Neural crest cell (in vitro differentiated cells): ENCODE measurements at places on chromosomes 16 and 17. TPM values are rescaled to one million over a fixed set of nuclear protein-coding genes. Genes with fewer than 3 reads are reported as not detected.

The GRIN2C gene
- total RNA-seq: 0.02 and 0.07 TPM in 2 replicates

The BANP gene
- total RNA-seq: 34.0 and 39.1 TPM in 2 replicates

The CSH2 gene
- total RNA-seq: not detected in 2 replicates

The RAB26 gene
- 0.64 and 0.98 TPM in 2 replicates for total RNA-seq

The CTRB2 gene
- total RNA-seq: not detected in 2 replicates

The ZFHX3 gene
- 40.1 and 46.0 TPM in 2 replicates for total RNA-seq

The NFAT5 gene
- 25.6 and 28.8 TPM in 2 replicates for total RNA-seq

The FNDC8 gene
- total RNA-seq: not detected in 2 replicates

The C17orf107 gene
- 1.7 and 1.8 TPM in 2 replicates for total RNA-seq

The SLC39A11 gene
- total RNA-seq: 11.3 and 11.5 TPM in 2 replicates

The TAT gene
- total RNA-seq: not detected in 2 replicates

The PPY gene
- total RNA-seq: not detected in 2 replicates

The CLDN9 gene
- not detected in 2 replicates for total RNA-seq

- no peak for DNase-seq
Observed at GRCh38 chr17:6994666-6995256, 1.1 kb upstream of the ALOX12 start.

- DNase-seq: no peak
Observed at GRCh38 chr16:81716478-81717225, 62.4 kb upstream of the PLCG2 start.

DNA sequence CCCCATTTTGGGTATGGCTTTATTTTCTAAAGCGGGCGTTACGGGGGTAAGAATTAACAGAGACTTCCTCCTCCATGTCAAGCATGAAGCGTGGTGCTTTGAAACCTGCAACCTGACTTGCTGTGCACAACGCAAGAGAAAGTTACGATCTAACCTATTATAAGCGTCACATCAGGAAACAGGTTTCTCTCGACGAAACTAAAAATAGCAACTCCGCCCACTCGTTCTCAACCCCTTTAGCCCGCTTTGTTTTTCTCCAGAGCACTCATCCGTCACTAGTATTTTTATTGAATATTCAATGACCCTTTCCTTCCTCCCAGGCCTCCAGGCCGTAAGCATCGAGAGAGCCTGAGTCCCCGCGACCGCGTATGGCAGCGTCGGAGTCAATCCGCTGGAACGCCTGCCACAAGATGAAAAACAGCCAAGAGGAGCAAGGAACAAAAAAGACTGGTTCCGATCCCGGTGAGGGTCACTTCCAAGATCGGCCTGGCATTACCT, 555 bp downstream of the NUP88 start:
- no peak for DNase-seq

DNA sequence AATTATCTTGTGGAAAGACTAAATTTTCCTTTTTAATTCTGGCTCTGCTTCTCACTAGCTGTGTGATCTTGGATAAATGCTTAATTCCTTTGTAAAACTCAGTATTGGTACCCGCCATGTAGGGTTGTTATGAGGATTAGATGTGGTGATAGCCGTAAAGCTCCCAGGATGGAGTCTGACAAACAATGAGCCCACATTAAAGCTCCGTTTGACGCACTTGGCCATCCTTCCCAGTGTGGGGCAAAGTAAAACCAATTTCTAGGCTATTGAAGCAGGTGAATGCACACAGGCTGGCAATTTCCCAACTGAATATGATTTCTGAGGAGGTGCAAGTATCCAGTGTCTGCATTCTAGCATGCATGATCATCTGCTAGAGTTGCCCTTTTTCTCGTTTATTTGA, 123.6 kb downstream of the MRTFB start:
- no peak for DNase-seq

- no peak for DNase-seq
Observed at GRCh38 chr16:71296584-71297340, 7.6 kb upstream of the CMTR2 start.

GRCh38 chr17:12230481-12231354, 210.0 kb downstream of the MAP2K4 start:
- no peak for DNase-seq

- no peak for DNase-seq
Observed at GRCh38 chr16:30087181-30087898, 4.4 kb downstream of the TBX6 start.

- no peak for DNase-seq
Observed at GRCh38 chr16:8935989-8936388, 27.7 kb downstream of the USP7 start.

GRCh38 chr17:65604070-65604469, 42.6 kb upstream of the AXIN2 start:
- DNase-seq: no peak

DNA sequence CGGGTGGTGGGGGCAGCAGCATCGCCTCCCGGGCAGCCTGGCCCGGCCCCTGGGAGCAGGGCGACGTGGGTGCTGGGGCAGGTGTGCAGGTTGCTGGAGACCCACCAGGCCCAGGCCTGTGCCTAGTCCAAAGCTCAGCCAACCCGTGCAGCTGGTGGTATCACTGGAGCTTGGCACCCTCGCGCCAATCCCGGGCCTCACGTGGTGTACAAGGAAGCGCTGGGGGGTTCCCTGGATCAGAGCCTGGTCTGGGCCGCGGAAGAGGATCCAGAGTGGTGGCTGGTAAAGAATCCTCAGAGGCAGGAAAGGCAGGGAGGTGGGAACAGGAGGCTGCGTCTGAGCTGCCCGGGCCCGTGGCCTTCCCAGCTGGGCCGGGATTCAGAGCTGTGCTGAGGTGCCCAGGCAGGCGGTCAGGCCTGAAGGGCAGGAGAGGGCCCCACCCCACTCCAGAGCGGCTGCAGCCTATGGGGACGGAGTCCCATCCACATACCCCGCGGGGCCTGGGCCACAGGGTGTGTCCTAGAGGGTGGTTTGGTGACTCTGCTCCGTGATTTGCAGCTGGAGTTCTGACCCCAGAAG, 36.2 kb downstream of the ZFPM1 start:
- DNase-seq: no peak

DNA sequence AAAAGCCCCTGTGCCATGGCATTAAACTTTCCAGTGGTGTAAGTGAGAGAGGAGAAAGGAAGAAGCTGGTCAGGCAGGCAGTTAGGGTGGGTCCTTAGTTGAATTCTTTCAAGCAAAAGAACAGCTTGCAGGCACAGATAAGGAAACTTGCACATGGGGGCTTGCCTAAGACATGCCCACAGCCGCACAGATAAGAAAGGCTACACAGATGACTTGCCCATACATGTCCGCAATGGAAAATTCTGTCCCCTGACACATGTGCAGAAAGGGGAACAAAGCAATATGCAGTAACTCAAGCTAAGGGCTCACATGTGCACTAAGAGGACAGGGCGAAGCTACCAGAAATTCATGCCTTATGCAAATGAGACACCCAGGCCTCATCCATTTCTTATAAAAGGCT, 69.9 kb downstream of the GSG1L start:
- no peak for DNase-seq

DNA sequence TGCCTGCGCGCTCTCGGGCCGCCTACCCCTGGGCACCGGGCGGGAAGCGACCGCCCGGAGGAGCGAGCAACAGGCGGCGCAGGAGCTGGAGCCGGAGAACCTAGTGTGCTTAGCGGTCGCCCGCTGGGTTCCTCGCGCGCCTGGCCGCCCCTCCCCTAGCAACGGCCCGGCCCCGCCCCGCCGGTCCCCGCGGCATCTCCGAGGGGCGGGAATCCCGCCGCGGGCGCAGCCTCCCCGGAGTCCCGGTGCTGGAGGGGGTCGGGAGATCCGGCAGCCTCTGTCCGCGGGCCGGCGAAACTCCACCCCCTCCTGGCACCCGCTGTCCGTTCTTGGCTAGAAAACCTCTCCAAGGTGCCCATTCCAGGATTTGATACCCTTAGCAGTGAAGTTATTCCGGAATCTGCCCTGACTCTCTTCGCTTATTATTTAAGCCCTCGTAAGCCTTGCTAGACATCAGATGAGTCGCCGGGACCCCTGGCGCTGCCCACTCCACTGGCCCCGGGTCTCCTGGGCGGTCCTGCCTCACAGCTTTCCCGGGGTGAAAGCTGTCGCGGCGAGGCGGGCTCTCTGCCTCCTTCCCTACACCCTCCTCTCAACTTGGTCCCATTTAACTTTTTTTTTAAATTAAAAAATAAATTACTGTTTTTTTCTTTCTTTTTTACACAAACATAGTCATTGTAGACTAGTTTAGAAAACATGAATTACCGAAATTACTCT, at the start of gene RPRML:
Gene RPRML, minus strand, starts transcription at position 107 of the 717 bp plus-strand sequence. CDS start 246 bp downstream, outside the sequence.
- peak; percentile 60 for DNase-seq

DNA sequence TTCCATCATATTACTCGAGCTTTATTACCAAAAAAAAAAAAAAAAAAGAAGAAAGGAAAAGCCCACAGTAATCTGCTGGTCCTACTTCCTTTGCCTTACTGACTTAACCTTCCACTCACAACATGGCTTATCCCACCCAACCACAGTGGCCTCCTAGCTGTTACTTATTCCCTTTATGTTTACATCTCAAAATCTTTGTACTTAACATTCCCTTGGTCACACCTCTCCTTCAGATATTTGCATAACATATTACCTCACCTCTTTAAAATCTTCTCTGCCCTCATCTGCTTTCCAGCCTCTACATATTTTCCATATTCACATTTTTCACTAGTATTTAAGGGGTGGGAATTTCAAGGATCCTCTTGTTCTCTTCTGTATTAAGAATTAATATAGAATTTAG, 327.0 kb upstream of the TBX2 start:
- no peak for DNase-seq

DNA sequence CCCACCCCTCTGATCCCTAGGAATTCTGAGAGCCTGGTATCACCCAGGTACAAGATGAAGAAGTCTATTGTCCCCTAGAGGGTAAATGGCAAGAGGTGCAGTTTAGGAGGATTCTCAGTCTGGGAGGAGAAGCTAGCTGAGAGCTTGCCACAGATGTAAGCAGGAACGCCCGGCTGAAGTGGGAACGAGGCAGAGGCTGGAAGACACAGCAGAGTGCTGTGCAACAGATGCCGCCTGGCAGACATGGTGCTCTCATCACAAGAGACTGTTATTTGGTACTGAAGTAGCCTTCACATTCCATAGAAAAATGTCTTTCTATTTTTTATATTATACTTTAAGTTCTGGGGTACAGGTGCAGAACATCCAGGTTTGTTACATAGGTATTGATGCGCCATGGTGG, 20.3 kb upstream of the KRT20 start:
- no peak for DNase-seq

DNA sequence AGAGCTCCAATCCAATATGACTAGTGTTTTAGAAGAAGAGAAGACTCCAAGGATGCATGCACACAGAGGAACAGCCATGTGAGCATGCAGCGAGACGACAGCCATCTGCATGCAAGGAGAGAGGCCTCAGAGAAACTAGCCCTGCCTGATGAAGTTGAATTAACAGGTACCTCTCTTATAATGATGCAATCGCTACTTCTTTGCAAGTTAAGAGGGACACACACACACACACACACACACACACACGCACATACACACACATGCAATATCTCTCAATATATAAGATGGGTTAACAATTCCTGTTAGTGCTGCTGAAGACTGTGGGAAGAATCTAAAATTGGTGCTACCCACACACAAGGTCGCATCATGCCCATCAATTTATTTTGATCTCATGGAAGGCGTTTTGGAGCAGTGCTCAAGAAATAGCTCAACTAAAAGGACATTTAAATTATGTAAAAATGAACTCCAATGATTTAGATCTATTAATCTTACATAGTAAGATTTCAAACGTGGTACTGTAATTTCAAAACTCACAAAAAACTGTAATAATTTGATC, 7.0 kb upstream of the GINS3 start:
- no peak for DNase-seq

- DNase-seq: no peak
Observed at GRCh38 chr16:530111-530817, 2.8 kb downstream of the CAPN15 start.

GRCh38 chr17:74920642-74921025, 2.4 kb downstream of the USH1G start:
- no peak for DNase-seq

DNA sequence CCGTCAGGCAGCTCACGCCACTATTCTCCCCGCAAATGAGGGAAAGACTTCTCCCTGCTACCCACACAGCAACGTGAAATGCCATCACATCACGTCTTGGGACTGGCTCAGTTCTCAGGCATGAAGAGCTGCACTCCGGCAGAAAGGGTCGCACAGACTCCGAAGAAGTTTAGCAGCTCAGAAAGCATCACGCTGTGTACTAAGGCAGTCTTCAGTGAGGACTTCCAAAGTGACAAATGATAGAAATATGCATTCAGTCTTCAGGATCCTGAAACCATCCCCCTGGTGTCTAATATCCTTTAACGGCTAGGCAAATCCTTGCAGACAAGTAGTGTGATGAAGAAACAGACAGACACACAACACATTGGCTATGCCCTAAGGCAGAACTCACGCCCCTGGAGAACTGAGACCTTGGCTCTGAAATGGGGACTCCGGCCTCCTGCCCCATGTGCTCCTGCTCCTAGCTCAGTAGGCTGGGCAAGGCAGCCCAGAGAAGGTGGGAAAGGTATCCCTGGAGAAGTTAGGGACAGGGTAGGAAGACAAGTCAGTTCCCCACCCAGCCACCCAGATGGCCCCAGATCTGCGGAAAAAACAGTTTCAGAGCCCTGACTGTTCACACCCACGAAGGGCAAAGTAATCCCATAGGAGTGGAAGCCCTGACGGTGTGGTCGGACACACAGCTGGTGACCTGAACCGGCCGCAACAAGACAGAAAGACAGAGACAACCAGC, 1.6 kb downstream of the XYLT1 start:
- no peak for DNase-seq

DNA sequence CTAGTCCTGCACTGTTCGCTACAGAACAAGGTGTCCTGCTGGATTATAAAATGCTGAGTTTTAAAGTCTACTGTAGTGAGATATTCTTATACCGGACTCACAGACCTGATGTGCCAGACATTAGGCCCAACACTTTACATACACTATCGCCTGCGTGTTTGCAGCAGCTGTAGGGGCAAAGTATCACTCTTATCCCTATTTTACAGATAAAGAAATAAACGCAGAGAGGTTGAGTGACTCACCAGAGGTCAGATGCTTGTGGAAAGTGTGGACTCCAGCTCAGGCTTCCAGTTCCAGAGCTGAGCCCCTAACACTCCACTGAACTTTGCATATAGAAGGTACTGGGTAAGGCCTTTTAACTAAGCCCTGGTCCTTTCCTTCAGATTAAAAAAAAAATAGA, 47.4 kb downstream of the PLXDC1 start:
- DNase-seq: no peak

DNA sequence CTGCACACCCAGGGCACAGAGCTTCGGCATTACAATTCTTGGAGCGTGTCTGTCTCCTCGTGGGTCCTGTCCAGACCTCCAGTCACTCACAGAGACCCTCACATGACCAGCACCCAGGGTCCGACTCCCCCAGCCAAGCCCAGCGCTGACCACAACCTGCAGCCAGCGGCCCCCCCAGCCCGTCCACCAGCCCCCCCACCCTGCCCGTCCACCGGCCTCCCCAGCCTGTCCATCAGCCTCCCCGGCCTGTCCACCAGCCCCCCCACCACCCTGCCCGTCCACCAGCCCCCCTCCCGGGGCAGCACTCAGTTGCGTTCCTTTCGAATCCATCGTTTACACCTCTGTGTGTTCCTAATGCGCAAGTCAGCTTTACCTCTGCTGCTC, 5.8 kb downstream of the SECTM1 start:
- no peak for DNase-seq

- DNase-seq: no peak
Observed at GRCh38 chr16:50430076-50430475, 61.3 kb upstream of the BRD7 start.

GRCh38 chr16:13780406-13781168, 139.4 kb upstream of the ERCC4 start:
- no peak for DNase-seq

- DNase-seq: no peak
Observed at GRCh38 chr17:19716108-19717030, at the start of gene SLC47A2. Gene SLC47A2, minus strand, starts transcription at chr17:19716584. Its CDS starts 29 bp downstream, at chr17:19716555.
